ENCODE measurements at places on chromosomes 6 and 20.

DNA sequence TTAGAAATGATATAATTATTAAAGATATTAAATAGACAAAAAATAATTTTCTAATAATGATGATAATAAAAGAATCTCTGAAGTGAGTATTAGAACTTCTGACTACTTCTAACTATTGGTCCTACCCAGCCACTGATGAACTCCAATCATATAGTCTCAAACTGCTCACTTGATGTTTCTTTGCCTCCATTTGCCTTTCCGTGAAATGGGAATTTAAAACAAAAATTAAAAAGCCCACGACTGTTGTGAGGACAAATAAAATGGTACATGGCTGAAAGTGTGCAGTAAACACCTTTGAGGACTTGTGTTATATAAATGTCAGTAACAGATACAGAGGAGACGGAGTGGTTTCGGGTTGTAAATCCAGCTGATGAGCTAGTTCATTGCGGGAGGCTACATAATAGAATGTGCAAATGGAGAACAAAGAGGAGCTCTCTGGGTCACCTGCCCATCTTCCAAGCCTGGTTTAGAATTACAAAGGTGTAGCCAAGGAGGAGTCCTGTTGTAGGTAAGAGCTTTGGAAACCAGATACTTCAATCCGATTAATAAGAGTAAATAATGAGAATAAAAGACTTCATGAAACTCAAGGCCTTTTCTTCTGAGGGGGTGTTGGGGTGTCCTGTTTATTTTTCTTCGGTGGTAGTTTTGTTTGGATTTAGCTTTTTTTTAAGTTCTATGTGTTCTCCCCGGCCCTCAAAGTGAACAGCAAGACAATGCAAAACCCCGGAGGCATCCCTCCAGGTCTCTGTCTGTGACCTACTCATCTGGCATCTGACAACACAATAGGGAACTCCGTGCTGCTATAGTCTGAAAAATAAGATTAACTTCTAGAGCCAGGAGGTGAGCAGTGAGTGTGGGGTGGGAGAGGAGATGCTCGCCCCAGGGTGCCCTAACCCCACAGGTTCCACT, 4.4 kb upstream of the PXDC1 start:
- no peak for DNase-seq

- no peak for DNase-seq
Observed at GRCh38 chr6:13924146-13924948, 405 bp upstream of the RNF182 start.

- no peak for DNase-seq
Observed at GRCh38 chr6:18243302-18243893, 20.9 kb downstream of the DEK start.

DNA sequence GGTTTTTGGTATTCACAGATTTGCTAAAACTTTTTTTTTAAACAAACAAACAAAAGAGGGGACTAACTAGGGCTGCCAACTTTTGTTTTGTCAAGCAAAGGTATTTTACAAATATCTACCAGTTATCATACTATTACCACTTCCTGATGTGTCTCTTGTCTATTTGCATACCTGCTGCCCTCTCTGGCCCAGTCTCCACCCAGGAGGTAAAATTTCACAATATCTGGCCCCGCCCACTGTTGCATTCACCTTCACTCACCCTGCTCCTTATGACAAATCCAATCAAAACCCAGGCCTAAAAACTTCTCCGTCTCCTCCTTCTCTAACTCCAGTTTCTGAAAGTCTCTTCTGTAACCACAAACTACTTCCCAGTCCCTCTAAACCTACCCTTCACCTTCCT, 82.2 kb downstream of the TRERF1 start:
- DNase-seq, result peak; percentile 78

DNA sequence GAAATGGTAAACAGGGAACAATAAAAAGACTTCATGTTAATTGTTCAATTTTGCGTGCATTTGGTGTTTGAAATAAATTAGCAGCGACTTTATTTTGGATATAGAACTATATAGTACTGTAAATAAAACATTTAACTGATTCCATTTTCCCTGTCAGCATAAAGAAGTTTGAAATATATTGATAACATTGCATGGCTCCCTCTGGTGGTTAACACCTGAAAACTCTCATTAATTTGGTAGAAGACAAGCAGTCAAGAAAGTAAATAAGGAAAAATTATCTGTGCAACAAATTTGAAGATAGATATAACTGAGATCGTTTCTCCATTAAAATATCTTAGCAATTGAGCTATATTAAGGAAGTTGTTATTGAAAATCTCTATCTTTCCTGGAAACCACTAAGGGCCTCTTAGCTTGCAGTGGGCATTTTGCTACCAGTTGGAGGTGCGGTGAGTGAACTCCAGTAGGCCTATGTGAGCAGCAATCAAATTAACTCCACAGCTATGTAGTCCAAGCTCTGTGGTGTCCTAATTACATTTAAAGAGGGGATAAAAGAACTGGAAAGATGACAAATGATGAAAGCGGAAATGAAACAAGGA, 435.7 kb upstream of the FKBP1C start:
- no peak for DNase-seq
